Ammon's horn (tissue), 1 donor: ENCODE measurements at places on chromosomes 7 and 10.

DNA sequence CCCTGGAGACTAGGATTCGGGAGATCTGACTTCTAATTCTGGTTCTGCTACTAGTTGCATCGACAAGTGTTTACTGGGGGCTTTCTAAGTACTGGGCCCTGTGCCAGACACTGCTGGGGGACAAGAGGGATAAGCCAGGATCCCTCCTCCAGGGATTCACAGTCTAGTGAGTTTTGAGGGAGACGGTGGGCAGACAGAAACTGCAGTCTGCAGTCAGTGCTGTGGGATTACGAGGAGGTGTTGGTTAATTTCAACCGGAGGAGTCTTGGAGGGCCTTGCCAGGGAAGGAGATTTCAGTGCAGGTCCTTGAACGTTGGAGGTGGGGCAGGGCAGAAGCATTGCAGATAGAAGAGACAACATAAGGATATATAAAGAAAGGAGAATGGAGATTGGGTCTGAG, 3.5 kb upstream of the KCNH2 start:
- no peak for DNase-seq

GRCh38 chr7:30926313-30926712, 14.7 kb downstream of the AQP1 start:
- DNase-seq = no peak

DNA sequence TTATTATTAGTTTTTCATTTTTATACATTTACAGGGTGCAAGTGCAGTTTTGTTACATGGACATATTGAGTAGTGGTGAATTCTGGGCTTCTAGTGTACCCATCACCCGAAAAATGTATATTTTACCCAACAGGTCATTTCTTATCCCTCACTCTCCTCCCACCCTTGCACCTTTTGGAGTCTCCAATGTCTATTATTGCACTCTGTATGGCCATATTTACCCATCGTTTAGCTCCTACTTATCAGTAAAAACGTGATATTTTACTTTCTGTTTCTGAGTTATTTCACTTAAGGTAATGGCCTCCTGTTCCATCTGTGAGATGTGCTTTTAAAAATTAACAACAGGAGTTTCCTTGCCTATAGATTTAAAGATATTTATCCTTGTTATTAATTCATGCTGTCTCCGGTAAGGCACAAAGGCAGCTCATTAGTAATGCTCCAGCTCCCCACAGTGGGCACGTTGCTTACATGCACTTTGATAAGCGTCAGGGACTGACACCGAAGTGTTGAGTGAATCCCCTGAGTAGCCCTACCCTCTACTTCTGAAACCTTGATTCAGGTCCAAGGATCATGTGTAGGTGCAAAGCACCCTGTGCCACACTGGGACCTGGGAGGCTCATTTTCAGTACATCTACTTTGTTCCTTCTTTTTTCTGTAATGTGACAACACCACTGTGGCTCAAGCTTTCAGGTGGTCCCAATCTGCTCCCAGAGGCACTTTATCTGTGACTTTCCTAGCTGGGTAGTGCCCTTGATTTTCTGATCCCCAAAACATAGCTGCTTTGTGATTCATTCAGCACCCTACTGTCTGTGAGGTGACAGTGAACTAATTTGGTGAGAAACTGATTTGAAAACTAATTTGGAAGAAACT, 27.3 kb downstream of the HYAL4 start:
- DNase-seq = peak; percentile 81

GRCh38 chr7:127848241-127848640, 183.0 kb downstream of the LRRC4 start:
- DNase-seq = no peak

- no peak for DNase-seq
Measured at GRCh38 chr7:101494602-101495329, 132.1 kb downstream of the COL26A1 start.
